HepG2 (cell line): ENCODE measurements at places on chromosomes 1 and 21.
A peak's percentile ranks its signal among the peaks of the same experiment; 100 is the strongest.

GRCh38 chr1:30885570-30886522 lies 22.7 kb downstream of the SDC3 start:
- H3K4me3 ChIP-seq = no peak overlapping the region
- peaks cover 6% of the 10 kb centered on the region; the same call in 1 of the 2 replicates for H3K4me1 ChIP-seq
- peaks cover 4% of the 10 kb centered on the region; the same call in 1 of the 3 replicates for H3K27me3 ChIP-seq
- H3K36me3 ChIP-seq = no peaks in the 10 kb centered on the region
- DNase-seq = no peak
- no peak overlapping the region for H3K27ac ChIP-seq

GRCh38 chr1:17967623-17968255 lies 139.9 kb upstream of the IGSF21 start:
- H3K4me3 ChIP-seq = no peak overlapping the region
- DNase-seq = no peak
- H3K36me3 ChIP-seq = no peaks in the 10 kb centered on the region
- 0 out of 3 replicates have a peak, but pooled peaks cover 4% of the 10 kb centered on the region for H3K27me3 ChIP-seq
- no peak overlapping the region for H3K27ac ChIP-seq
- no peaks in the 10 kb centered on the region for H3K4me1 ChIP-seq

DNA sequence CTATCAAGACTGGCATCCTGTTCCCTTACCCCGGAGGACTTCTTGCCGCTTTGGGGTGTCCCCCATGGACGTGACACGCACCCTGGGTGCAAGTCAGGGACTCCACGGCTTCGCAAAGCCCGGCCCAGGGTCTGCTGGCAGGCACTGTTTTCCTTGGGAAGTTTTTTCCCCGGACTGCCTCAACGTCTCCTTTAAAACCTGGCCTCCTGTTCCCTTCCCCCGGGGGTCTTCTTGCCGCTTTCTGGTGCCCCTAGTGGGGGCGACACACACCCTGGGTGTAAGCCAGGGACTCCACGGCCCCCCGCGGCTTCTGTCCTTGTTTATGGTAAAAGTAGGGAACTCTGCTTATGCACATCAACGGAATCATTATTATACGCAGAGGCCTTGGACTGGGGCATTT lies 136.6 kb downstream of the LIPI start:
- H3K4me1 ChIP-seq = no peaks in the 10 kb centered on the region
- H3K27me3 ChIP-seq = no peaks in the 10 kb centered on the region
- no peaks in the 10 kb centered on the region for H3K36me3 ChIP-seq
- no peak for DNase-seq
- no peak overlapping the region for H3K4me3 ChIP-seq

- peaks cover 16% of the 10 kb centered on the region for H3K27me3 ChIP-seq
- peaks cover 22% of the 10 kb centered on the region for H3K4me1 ChIP-seq
- H3K27ac ChIP-seq = no peak overlapping the region
- H3K4me3 ChIP-seq = no peak overlapping the region
- no peak for DNase-seq
Measured at GRCh38 chr1:1199141-1199960, 7.0 kb downstream of the TNFRSF18 start.

GRCh38 chr1:202349206-202349928 lies 868 bp downstream of the PPP1R12B start:
- peak overlapping the region; percentile 87 for H3K27ac ChIP-seq
- peak; percentile 43 for DNase-seq
- peaks cover 61% of the 10 kb centered on the region for H3K4me1 ChIP-seq
- H3K4me3 ChIP-seq = peak overlapping the region; percentile 71

DNA sequence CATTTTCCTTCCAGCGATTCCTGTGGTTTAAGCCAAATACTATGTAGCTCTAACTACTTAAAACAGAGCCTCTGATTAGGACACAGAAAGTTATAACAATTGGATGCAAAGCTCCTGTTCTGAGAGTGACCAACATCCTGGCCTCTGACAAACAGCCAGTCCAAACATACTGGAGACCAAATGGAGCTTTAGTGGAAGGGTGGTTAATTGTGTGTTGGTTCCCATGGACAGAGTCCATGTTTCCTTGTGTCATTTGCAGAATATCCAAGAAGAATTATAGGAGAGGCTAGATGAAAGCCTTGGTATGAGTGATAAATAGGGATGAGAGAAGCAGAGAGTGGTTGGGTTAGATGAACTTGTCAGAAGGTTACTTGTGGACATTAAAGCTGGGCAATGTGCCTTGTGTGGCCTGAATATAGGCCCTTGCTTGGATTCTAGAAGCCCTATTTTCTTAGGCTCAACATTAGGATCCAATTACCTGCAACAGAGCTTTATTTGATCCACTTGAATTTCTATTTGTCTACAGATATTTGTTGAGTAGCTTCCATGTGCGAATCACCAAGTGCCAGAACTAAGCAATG lies 180.5 kb upstream of the GORAB start:
- H3K27ac ChIP-seq = no peak overlapping the region
- H3K4me1 ChIP-seq = no peaks in the 10 kb centered on the region
- DNase-seq = no peak
- H3K4me3 ChIP-seq = no peak overlapping the region

DNA sequence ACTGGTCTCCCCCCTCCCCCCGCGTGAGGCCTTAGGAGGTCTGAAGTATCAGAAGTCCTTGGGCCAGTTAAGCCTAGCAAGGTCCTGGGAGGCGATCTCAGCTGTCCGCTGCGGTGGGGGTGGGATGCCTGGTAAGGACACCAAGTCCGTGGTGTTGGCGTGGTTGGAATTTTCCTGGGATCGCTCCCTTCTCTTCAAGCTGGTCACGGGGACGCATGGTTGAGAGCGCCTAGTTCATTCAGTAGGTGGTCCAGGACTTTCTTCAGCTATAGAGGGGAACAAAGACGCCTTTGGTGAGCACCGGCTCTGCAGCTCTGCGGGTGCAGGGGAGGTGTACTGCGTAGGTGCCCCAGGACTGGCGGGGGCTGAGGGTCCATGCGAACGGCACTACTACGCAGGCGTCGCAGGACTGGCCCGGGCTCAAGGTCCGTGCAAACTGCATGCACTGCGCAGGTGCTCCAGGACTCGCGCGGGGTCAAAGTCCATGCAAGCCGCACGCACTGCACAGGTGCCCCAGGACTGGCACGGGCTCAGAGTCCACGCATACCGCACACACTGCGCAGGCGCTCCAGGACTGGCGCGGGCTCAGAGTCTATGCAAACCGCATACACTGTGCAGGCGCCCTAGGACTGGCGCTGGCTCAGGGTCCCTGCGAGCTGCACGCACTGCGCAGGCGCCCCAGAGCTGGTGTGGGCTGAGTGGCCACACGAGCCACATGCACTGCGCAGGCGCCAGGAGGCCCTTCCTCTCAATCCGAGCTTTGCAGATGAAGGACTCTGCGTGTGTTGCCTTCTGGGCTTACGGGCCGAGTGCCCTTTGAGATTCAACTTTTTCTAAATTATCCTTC lies 36.6 kb upstream of the HMGN1 start:
- peaks cover 48% of the 10 kb centered on the region for H3K4me1 ChIP-seq
- peak overlapping the region; percentile 99 for H3K27ac ChIP-seq
- H3K4me3 ChIP-seq = peak overlapping the region; percentile 61
- DNase-seq = peak; percentile 95

GRCh38 chr1:26239936-26240335 lies 5.9 kb downstream of the CEP85 start:
- no peak overlapping the region for H3K4me3 ChIP-seq
- H3K27ac ChIP-seq = no peak overlapping the region
- no peaks in the 10 kb centered on the region for H3K27me3 ChIP-seq

DNA sequence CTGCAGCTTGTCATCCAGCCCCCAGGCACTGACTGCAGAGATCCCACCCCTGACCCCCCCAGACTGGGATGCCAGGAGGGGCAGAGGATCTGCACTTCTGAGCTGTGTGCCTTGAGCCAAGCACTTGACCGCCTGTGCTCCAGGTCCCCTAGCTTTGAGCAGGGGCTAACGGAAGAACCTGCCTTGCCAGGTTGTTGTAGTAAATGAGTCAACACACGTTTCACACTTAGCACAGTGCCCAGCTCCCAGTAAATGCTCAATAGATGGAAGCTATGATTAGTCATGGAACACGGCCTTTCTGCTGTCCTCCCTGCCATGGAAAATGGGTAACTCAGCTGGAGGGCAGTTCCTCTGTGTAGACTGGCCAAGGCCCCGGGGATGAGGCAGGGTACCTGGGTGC lies 24.1 kb downstream of the IFFO2 start:
- H3K4me3 ChIP-seq = no peak overlapping the region
- no peak overlapping the region for H3K27ac ChIP-seq
- DNase-seq = no peak
- H3K27me3 ChIP-seq = no peaks in the 10 kb centered on the region
- peaks cover 31% of the 10 kb centered on the region for H3K4me1 ChIP-seq

DNA sequence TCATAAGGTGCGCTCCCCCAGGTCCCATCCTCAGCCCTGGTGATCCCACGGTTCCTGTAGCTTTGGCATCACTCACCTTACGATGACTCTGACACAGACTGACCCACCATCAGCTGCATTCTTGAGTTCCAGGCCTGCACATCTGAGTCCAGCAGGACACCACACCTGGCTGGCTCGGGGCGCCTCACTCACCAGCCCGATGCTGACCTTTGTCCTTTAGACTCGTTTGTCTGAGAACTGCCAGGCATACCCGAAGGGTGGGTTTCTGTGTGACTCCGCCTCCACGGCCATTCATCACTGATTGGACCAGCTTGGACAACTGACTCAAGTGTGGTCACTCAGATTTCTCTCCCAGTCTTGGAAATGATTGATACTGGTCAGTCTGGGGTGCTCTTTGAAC lies 129.4 kb upstream of the CSF3R start:
- no peaks in the 10 kb centered on the region for H3K27me3 ChIP-seq
- DNase-seq = no peak
- H3K4me1 ChIP-seq = no peaks in the 10 kb centered on the region
- no peak overlapping the region for H3K27ac ChIP-seq

DNA sequence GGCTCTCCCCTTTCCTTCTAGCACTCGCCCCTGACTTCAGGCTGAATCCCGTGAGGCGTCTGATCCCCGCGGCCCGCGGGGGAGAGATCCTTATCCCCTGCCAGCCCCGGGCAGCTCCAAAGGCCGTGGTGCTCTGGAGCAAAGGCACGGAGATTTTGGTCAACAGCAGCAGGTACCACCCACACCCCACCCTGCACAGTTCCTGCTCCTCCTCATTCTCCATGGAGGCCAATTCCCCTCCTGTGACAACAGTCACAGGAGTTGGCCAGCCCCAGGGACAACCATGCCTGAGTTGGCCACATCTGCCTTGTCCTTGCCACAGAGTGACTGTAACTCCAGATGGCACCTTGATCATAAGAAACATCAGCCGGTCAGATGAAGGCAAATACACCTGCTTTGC lies 20.0 kb downstream of the TMEM81 start:
- peaks cover 19% of the 10 kb centered on the region; the same call in 2 of the 3 replicates for H3K27me3 ChIP-seq
- no peaks in the 10 kb centered on the region for H3K4me1 ChIP-seq
- H3K27ac ChIP-seq = no peak overlapping the region
- no peaks in the 10 kb centered on the region for H3K36me3 ChIP-seq

- H3K4me1 ChIP-seq = peaks cover 21% of the 10 kb centered on the region
- no peaks in the 10 kb centered on the region for H3K27me3 ChIP-seq
- no peak overlapping the region for H3K27ac ChIP-seq
- no peak overlapping the region for H3K4me3 ChIP-seq
- no peaks in the 10 kb centered on the region for H3K36me3 ChIP-seq
- DNase-seq = no peak
Measured at GRCh38 chr21:35528116-35529042, 479.3 kb upstream of the RUNX1 start.

- DNase-seq = no peak
- H3K27me3 ChIP-seq = no peaks in the 10 kb centered on the region
- H3K4me3 ChIP-seq = no peak overlapping the region; the same call in 1 of the 2 replicates
- peak overlapping the region; percentile 99 for H3K27ac ChIP-seq
- H3K36me3 ChIP-seq = peaks cover 6% of the 10 kb centered on the region; the same call in 1 of the 3 replicates
Measured at GRCh38 chr1:235407419-235407818, 40.2 kb downstream of the TBCE start.

DNA sequence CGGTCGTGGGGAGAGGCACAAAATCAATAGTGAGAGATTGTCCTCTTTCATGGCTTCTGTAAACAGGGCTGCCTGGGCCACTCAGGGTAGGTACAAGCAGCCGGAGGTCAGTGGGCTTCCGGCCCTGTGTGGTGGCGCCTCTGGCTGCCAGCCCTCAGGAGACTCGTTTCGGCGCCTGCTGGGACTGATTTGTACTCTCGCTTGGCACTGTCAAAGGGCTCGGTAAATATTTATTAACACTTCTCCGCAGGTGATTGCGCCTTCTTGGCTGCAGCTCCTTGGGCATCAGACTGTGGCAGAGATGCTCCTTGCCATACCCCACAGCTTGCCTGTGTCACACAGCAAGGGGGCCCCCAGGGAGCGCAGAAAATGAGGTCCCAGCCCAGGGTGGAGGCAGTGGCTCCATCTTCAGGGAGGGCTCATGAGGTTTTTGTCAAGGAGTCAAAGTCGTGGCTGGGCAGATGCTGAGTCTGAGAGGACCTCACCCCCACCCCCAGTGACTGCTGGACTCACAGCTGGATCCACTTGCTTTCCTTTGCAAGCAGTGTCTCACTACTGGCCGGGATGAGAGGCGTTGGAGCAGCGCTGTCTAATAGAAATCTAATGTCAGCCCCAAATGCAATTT lies 262.5 kb downstream of the GRIK3 start:
- no peaks in the 10 kb centered on the region for H3K36me3 ChIP-seq
- peaks cover 9% of the 10 kb centered on the region for H3K27me3 ChIP-seq
- no peak for DNase-seq
- H3K4me1 ChIP-seq = no peaks in the 10 kb centered on the region

GRCh38 chr1:178935610-178936009 lies 64.7 kb upstream of the ANGPTL1 start:
- H3K36me3 ChIP-seq = no peaks in the 10 kb centered on the region
- peaks cover 30% of the 10 kb centered on the region; the same call in 1 of the 2 replicates for H3K4me1 ChIP-seq
- peaks cover 14% of the 10 kb centered on the region; the same call in 1 of the 3 replicates for H3K27me3 ChIP-seq

- H3K4me3 ChIP-seq = no peak overlapping the region
- peak overlapping the region; percentile 26 for H3K27ac ChIP-seq
- H3K36me3 ChIP-seq = peaks cover 20% of the 10 kb centered on the region
- H3K4me1 ChIP-seq = peaks cover 81% of the 10 kb centered on the region
- H3K27me3 ChIP-seq = no peaks in the 10 kb centered on the region
Measured at GRCh38 chr1:40986328-40986783, 6.9 kb downstream of the CTPS1 start.

DNA sequence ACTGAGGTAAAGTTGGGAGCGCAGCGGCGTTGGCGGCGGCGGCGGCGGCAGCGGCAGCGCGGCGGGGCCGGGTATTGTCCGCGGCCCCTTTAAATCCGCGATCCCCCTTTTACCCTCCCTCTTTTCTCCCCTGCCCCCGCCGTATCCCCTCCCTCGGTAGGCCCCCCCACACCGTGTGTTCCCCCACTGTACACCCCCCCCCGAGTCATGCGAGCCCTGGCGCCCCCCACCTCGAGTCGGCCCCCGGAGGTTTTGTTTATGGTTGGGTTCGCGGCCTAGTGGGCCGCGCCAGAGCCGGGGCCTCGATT lies 169 bp downstream of the UBAP2L start:
- peaks cover 79% of the 10 kb centered on the region for H3K4me1 ChIP-seq
- H3K27ac ChIP-seq = peak overlapping the region; percentile 80
- H3K27me3 ChIP-seq = no peaks in the 10 kb centered on the region; the same call in 2 of the 3 replicates
- H3K4me3 ChIP-seq = peak overlapping the region; percentile 96
- no peak for DNase-seq
- peaks cover 29% of the 10 kb centered on the region for H3K36me3 ChIP-seq
